ENCODE measurements at places on chromosomes 16 and 17. TPM values are rescaled to one million over a fixed set of nuclear protein-coding genes. Genes with fewer than 3 reads are reported as not detected.
A peak's percentile ranks its signal among the peaks of the same experiment; 100 is the strongest.

Gene PARD6A
- 16.1 TPM for total RNA-seq

Gene CENPN
- 67.8 TPM for total RNA-seq

Gene TMC8
- total RNA-seq, result 234 TPM

Gene ACSM3
- total RNA-seq, result 2.9 TPM

Gene SP2
- 24.0 TPM for total RNA-seq

Gene SLC13A2
- total RNA-seq, result not detected

Gene GP1BA
- total RNA-seq, result not detected

Gene MT1M
- not detected for total RNA-seq

Gene SP6
- 0.05 TPM for total RNA-seq

GRCh38 chr16:86171329-86171728 is 272.4 kb downstream of the IRF8 start:
- no peak for DNase-seq

GRCh38 chr17:6099492-6099891 is 29.3 kb downstream of the WSCD1 start:
- no peak for DNase-seq

GRCh38 chr17:1878419-1879121 is 48.8 kb downstream of the RPA1 start:
- DNase-seq, result no peak

GRCh38 chr17:63774141-63774968 is at the start of gene DDX42:
DDX42 (plus strand) TSS chr17:63774170; CDS start chr17:63787050, 12,880 bp downstream.
- DNase-seq, result peak; percentile 89

- DNase-seq, result no peak
Observed at GRCh38 chr17:33202021-33202420, 91.1 kb downstream of the ASIC2 start.

DNA sequence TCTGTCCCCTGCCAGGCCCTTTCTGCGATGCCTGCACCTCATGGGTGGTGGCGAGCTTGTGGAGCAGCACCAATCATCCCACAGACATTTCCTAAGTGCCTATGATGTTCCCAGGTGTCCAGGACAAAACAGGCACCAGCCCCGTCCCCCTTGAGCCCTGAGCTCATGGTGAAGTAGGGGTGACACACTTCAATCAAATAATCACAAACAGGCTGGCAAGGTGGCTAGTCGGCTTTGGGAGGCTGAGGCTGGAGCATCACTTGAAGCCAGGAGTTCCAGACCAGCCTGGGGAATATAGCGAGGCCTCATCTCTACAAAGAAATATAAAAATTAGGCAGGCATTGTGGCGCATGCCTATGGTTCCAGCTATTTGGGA is 748 bp upstream of the PRSS8 start:
- no peak for DNase-seq

DNA sequence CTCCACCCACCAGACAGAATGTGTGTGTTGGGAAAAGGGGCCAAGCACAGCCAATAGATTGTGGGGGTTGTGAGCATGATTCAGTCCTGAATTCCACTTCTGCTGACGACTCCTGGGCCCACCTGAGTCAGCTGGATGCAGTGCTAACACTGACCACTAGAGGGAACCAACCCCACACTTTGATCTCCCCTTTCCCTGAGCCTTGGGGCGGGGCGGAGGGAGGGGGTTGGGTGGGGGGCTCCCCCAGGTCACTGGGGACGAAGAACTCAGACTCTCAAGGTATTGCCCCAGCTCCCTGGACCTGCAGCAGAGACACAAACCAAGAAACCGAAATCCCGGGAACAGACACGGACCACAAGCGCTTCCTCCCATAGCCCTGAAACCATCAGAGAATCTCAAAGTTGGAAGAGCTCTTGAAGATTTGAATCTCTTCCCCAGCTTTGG is 621 bp upstream of the CSHL1 start:
- DNase-seq, result peak; percentile 37

GRCh38 chr17:50099003-50099402 is 3.9 kb downstream of the PDK2 start:
- DNase-seq, result no peak

DNA sequence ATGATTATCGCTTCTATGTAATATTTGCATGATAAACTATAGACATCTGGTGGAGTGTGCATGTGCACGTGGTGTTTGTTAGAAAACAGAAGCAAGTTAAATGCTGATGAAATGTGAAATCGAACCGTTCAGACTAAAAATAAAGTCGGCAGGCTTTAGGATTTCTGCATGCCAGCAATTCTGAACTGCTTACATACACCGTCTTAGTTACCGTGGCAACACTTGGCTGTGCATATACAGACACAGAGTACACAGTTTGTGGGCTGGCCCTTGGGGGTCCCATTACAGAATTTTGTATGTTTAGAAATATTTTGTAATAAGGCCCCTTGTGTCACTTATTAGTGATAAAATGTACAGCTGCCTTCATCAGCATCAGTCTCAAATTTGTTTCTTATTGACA is 605.5 kb downstream of the RBFOX1 start:
- no peak for DNase-seq

DNA sequence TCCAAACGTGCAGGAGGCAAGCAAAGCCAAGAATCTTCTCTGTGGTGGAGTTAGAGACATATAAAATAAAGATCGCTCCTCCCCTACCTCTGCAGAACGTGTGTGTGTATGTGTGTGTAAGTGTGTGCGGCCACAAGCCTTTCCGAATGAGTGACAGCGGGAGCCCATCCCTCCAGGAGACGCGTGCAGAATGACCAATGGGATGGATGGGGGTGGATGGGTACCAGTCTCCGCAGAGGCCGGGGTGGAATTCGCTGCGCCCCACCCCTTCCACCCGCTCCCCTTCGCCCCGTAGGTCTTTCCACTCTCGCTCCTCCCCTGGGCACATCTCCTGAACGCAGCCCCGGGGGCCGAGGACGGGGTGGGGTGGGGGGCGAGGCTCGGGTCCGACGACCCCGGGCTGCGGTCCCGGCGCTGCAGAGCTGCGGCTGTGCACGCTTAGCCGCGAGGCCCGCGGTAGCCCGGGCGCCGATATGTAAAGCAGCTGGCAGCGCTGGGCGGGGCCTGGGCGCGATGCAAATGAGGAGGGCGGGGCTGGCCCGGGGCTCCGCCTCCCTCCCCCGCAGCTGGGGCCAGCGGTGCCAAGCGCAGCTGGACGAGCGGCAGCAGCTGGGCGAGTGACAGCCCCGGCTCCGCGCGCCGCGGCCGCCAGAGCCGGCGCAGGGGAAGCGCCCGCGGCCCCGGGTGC is at the start of gene PRKCB:
PRKCB (plus strand) TSS at position 594 of the 688 bp plus-strand sequence.
- DNase-seq, result peak; percentile 90

DNA sequence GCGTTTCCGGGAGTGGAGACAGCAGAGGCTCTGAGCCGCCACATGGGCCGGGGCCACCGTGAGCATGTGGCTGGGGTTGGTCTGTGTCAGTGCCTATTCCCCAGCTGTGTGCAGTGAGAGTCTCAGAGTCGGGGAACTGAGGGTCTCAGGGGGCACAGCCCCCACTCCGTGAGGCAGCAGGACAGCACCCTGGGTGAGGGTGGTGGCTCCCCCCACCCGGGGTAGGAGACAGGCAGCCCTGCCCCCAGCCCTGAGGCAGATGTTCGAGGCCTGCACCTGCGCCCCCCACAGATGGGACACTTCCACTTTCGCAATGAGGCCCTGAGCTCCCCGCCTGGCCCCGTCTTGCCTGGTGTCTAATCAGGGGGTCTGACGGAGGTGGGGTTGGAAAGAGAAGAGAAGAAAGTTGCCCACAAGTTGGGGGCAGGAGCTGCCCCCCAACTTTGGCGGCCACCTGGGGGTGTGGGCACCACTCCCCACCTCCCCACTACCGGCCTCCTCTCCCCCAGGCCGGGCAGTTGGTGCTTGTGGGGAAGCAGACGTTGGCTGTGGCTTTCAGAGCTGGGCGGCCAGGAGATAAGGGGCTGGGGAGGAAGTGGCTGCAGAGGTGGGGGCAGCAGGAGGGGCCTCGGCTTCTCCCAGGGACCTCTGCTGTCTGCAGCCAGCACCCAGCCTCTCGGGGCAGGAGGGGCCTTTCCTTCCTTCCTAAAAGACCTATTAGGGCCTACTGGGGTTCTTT is 1.8 kb upstream of the CBFA2T3 start:
- no peak for DNase-seq

GRCh38 chr17:81930142-81931125 is 2.9 kb upstream of the MAFG start:
- DNase-seq, result no peak

DNA sequence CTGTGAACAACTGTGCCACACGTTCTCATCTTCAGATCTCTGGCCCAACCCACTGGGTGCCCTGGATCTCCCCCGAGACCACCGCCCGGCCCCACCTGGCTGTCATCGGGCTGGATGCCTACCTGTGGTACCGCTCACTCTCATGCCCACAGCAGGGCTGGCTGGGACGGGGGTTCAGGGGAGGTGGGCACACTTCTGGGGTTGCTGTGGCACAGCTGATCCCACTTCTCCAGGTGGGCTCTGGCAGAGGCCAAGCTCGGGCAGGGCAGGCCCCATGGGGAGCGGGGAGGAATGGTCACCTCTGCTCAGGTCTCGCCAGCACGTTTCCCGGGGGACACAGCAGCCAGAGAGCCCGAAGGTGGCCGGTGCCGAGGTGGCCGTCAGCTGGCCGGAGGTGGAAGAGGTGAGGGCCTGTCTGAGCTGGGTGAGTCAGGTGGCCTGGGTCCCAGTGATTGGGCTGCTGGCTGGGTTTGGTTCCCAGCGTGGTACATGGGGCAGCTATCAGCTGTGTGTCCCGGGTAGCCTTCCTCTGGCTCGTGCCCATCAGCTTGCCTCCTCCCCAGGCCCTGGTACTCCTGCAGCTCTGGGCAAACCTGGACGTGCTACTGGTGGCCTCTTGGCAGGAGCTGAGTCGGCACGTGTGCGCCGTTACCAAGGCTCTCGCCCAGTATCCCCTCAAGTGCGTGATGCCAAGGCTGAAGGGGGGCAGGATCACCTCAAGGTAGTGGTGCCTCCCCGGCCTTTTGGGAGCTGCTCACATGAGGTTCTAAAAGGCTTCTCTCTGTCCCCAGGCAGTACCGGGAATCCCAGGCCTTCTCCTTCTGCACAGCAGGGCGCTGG is 2.3 kb upstream of the MRPS34 start:
- DNase-seq, result no peak

- DNase-seq, result no peak
Observed at GRCh38 chr16:52469775-52470174, 77.2 kb downstream of the TOX3 start.

DNA sequence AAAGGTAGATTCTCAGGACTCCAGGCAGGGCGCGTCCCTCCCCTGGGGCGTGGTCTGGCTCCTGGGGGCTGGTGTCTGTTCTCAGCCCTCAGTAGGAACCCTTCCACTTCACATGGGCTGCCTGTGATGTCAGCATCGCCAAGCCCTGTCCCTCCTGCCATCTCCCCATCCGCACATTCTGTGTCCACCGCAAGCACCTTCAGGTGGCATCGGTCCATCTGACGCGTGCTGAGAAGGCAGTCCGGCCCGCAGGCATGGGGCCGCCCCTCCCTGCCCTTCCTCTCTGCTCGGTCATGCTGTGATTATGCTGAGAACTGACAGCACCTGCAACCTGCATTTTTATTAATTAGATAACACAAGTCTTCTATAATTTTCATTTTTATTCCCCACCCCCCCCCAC is 12.7 kb upstream of the DNAH17 start:
- no peak for DNase-seq

DNA sequence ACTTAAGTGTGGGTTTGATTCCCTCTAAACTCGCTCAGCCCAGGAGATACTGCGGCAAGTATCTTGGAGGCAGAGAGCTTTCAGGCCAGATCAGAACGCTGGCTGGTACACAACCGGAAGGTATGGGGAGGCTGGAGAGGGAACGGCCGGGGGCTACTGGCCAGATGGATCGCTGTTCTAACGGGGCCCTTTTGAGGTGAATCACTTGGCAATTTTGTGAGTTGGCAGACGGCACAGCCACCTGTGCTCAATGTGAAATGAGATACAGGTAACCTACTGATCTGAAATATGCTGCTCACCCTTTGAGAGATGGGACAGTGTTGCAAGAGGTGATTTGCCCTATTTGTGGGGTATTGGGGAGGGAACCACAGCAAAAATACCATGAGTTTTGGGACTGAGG is 622.9 kb upstream of the RBFOX1 start:
- DNase-seq, result no peak

- no peak for DNase-seq
Observed at GRCh38 chr16:50932348-50932935, 190.6 kb downstream of the CYLD start.

- DNase-seq, result no peak
Observed at GRCh38 chr16:17432901-17433576, 37.7 kb downstream of the XYLT1 start.

- DNase-seq, result no peak
Observed at GRCh38 chr16:19517424-19518089, 4.3 kb downstream of the GDE1 start.

All from activated T-helper 1 cell treated with anti-CD3 and anti-CD28 coated beads, Interleukin-12 subunit alpha, Interleukin-12 subunit beta, Interleukin-2, Interleukin-4 antibody, amounts not matched to agents 30 ng/mL and 10 ng/mL and 1 ng/mL, durations not matched to agents 14 hours and 24 hours and 36 hours (primary cell).